Left forelimb (tissue), 1 donor: ENCODE measurements at places on chromosomes 1 and 21.

DNA sequence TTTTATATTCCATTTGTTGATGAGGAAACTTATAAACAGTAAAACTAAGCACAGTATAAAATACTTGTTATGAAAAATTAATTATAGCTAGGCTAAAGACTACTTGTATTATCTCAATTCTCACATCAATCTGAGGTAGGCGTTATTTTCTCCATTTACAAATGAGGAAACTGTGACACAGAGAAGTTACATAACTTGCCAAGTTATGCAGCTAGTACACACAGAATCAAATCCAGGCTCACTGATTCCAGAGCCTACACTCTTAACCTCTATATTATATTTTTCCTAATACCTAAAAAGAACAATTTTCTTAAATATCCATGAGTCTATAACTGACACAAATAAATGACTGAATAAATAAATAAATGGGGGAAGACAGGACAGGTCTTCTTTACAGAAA lies 11.2 kb upstream of the VPS45 start:
- DNase-seq, result no peak

- no peak for DNase-seq
These were observed 117.9 kb downstream of the RGS2 start for GRCh38 chr1:192926736-192927135.

DNA sequence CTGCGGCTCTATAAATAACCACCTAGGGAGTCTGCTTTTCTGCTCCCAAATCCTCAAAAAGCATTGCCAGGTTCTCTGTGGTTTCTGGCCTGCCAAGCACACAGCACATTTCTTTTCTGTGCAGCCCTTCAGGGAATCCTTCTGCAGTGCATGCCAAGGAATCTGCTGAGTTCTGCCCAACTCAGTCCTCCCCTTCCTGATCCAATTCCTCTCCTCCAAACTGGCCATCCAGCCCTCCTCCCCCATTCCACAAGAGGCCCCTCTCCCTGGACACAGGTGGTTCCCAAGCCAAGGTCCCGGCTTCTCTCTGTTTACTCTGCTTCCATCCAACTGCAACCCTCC lies 61.8 kb downstream of the HIVEP3 start:
- no peak for DNase-seq

- DNase-seq, result no peak
These were observed 9.4 kb upstream of the ACTRT2 start for GRCh38 chr1:3011631-3012455.

GRCh38 chr1:151327903-151328674 lies 873 bp upstream of the PI4KB start:
- DNase-seq, result peak; percentile 69

GRCh38 chr1:180160357-180160756 lies 5.7 kb downstream of the QSOX1 start:
- DNase-seq, result no peak

GRCh38 chr1:232985882-232986526 lies 35.6 kb downstream of the NTPCR start:
- DNase-seq, result peak; percentile 56

- DNase-seq, result no peak
These were observed 108.8 kb downstream of the KIF26B start for GRCh38 chr1:245263529-245264095.

DNA sequence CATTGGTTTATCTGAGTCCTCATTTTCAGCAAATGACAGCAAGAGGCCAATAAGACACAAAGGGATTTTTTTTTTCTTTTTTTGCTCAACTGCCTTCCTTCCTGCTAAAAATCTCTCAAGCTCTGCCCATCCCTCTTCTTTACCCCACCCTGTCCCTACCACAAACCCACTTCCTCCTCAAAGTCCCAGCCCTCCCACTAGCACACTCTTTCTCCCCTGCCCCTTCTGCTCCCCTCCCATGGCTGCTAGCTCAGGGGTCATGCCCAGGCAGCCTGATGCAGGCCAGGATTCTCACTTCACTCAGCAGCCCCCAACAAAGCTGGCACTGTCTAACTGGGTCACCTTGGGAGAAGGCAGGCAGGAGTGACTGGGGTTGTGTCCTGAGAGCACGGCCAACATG lies 28.8 kb upstream of the PPP2R5A start:
- DNase-seq, result no peak

- DNase-seq, result no peak
These were observed 13.9 kb downstream of the ADAM30 start for GRCh38 chr1:119882132-119883049.

GRCh38 chr1:175506081-175506480 lies 237.3 kb downstream of the TNR start:
- no peak for DNase-seq

- DNase-seq, result no peak
These were observed 67.5 kb downstream of the RGL1 start for GRCh38 chr1:183872403-183872802.

- DNase-seq, result no peak
These were observed 22.6 kb downstream of the KRTAP21-3 start for GRCh38 chr21:30695956-30696355.

GRCh38 chr1:93652323-93652949 lies 29.2 kb downstream of the BCAR3 start:
- DNase-seq, result no peak

DNA sequence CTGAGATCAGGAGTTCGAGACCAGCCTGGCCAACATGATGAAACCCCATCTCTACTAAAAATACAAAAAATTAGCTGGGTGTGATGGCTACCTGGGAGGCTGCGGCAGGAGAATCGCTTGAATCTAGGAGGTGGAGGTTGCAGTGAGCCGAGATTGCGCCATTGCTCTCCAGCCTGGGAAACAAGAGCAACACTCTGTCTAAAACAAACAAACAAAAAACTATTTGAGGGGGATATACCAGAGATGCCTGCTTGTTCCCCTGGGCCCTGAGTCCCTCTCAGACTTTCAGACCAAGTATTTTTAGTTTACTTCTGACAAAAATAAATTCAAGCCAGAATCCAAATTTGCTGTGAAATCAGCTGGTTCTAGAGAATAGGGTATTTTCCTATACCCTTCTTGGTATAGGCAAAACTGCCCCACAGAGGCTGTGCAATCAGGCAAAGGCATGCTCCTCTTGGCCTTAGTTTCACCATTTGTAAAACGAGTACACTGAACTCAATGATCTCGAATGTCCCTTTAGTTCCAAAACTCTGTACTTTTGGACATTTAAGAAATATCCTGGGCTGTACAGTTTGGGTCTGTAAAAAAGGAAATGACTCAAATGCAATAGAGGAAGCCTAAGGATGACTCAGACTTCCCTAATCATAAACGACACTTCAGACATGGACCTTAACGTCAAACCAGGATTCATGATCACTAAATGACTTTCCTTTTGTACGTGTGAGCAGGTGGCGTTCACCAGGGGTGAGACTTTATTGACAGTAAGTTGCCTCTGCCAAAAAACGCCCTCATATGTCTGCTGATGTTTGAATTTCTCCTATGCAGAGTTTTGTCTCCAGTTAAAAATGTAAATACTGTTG lies 16.1 kb downstream of the ENSA start:
- no peak for DNase-seq

DNA sequence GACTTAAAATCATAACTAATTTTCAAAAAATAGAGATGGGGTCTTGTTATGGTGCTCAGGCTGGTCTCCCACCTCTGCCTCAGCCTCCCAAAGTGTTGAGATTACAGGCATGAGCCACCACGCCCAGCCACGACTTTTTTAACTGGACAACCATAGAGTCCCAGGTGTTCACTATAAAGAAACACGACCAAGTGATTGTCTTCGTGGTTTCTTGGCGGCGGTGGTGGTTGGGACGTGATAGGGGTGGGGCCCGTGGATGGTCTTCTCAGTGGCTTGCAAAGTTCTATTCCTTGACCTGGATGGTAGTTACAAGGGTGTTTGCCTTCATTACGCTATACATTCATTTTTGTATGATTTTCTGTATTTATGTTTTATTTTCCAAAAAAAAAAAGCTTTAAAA lies 34.6 kb upstream of the COX20 start:
- DNase-seq, result no peak

DNA sequence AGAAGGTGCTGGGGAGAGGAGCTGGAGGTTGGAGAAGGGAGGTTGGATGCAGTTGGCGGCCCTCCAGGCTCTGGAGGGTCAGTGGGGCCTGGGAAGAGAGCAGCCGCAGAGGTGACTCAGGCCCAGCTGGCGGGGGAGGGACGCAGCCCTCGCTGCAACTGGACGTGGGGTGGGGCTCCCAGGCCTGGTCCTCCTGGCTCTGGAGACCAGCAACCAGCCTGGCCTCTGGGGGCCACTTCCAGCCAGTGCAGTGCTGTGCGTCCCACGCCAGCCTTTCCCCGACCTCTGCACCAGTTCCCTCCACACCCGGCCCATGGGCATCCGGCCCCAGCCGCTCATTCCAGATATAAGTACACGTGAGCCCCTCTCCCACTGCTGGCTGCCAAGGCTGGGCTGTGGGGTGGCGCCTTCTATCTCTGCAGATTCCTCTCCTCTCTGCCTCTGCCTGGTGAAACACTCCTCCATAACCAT lies 38.0 kb upstream of the COL18A1 start:
- no peak for DNase-seq

DNA sequence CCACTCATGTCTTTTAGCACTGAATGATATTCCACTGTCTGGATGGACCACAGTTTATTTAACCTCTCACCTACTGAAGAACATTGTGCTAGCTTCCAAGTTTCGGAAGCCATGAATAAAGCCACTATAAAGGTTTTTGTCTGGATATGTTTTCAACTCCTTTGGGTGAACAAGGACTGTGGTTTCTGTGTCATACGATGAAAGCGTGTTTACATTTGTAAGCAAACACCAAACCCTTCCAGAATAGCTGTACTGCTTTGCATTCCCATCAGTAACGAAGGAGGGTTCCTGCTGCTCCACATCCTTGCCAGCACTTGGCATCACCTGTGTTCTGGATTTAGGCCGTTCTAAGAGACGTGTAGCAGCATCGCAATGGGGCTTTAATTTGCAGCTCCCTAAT lies 10.7 kb upstream of the ARHGEF16 start:
- DNase-seq, result no peak

DNA sequence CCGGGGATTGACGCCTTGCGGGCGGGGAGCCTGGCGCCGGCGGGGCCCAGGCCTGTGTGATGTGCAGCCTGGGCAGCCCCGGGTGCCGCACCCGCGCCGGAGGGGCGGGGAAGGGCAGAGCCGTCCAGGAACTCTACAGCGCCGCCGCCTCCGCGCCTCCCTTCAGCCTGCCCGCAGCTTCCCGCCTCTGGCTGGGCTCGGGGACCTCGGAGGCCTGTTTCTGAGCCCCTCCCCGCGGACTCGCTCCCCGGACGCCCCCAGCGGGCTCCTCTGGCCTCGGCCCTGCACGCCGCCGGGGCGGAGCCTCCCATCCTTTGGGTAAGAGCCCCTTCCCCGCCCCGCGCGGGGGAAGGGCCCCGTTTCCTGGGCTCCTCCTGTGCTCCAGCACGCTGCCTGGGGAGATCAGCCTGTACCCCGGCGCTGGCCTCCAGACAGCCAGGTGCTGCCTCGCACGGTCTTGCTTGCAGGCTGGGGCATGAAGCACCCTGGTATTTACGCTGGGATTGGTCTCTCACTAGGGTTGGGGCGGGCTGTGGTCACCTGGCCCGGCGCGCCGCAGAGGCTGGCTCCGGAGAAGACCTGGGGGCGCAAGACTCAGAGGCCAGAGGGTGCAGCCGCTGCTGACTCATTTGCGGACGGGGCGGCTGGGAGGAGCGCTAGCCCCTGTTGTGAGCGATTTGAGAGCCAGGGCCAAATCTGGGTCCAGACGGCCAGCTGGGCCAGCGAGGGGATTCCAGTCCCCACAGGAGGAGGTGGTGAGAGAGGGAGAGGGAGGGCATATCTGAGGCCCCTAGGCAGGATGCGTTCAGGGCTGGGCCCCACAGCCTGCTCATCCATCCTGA lies 5.7 kb upstream of the ACOT11 start:
- peak; percentile 74 for DNase-seq

- DNase-seq, result no peak
These were observed 2.4 kb upstream of the PRAMEF18 start for GRCh38 chr1:13228343-13228781.

GRCh38 chr1:181577475-181577874 lies 94.2 kb downstream of the CACNA1E start:
- DNase-seq, result no peak

GRCh38 chr1:116262995-116263385 lies 110.1 kb upstream of the ATP1A1 start:
- DNase-seq, result no peak

DNA sequence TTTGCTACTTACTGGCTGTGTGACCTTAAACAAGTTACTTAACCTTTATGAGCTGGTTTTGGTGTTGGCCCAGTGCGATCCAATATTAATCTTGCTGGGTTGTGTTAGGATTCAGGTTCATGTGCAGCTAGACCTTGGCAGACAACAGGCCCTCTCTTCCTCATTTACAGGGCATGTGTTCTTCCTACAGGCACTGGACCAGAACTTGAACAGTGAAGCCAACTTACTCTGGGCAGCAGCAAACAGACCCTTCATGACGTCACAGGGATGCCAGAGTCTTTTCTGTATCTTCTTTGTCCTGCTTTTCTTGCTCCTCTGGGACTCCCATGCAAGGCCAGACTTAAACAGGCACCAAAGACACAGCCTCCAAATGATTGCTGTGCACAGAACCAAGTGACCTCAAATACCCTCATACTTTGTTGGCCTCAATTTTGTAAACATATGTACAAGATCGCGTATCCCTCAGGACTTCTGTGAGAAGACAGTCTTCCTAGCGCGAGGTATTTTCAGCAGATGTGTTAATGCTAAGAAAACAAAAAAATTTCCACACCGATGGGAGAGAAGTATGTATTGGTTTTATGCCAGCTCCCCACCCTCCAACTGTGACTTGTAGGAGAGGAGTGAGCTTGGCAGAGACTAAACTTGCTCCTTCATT lies 73.7 kb downstream of the URB2 start:
- DNase-seq, result no peak

- peak; percentile 79 for DNase-seq
These were observed at the start of gene CSRP1 for GRCh38 chr1:201506557-201507359. Gene CSRP1 (minus strand): TSS chr1:201507123. CDS start chr1:201496303, 10,820 bp downstream.

DNA sequence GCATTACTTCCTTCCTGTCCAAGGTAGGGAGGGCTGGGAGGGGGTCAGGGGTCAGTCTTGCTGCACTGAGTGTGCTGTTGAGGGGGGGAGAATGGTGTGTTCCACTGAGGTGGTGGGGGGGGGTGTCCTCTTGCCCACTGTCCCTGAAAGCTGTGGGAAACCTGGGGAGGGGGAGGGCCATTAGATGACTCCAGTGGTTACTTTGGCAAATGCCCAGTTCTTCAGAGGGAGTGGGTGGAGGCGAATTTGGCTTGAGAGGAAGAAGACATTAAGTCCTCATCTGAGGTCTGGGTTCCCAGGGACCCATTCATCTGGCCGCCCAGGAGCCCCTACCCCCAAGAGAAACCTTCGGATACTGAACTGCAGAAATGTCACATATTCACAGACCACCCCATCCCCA lies 36.2 kb downstream of the MEF2D start:
- no peak for DNase-seq
